ENCODE measurements at places on chromosomes 2 and 18. TPM values are rescaled to one million over a fixed set of nuclear protein-coding genes. Genes with fewer than 3 reads are reported as not detected.

DNA sequence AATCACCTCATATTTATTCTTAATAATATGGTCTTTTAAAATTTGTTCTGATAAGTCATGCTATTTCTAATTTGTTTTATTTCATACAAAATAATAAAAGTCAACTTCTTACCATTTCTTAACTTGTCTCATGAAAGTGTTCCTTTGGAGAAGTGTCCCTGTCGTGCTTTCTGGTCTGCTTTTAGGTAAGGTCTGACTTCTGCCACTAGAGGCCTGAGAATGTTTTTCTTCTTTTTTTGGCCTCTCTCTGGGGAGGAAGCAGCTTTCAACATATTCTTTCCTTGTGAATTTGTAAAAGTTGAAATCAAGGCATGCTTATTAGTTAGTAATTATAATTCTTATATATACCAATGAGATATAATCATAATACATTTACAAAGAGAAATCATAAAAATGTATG lies 39.4 kb downstream of the MAP2 start:
- H3K4me3 ChIP-seq, result no peak overlapping the region
- no peaks in the 10 kb centered on the region for H3K36me3 ChIP-seq
- no peak for DNase-seq
- H3K4me1 ChIP-seq, result peaks cover 14% of the 10 kb centered on the region
- no peak overlapping the region for H3K27ac ChIP-seq

- no peak overlapping the region for H3K4me3 ChIP-seq
- peaks cover 85% of the 10 kb centered on the region for H3K4me1 ChIP-seq
- H3K27ac ChIP-seq, result no peak overlapping the region
- H3K27me3 ChIP-seq, result no peaks in the 10 kb centered on the region
- DNase-seq, result no peak
Measured at GRCh38 chr2:168814046-168814445, 11.6 kb downstream of the NOSTRIN start.

The FHOD3 gene
- 346 TPM for total RNA-seq

GRCh38 chr2:120066800-120067547 lies 54.1 kb downstream of the EPB41L5 start:
- DNase-seq, result no peak
- H3K27ac ChIP-seq, result no peak overlapping the region
- H3K4me1 ChIP-seq, result peaks cover 16% of the 10 kb centered on the region
- H3K27me3 ChIP-seq, result no peaks in the 10 kb centered on the region
- H3K4me3 ChIP-seq, result no peak overlapping the region
- no peaks in the 10 kb centered on the region for H3K36me3 ChIP-seq

GRCh38 chr2:68351997-68352396 lies 13.1 kb upstream of the PLEK start:
- H3K27me3 ChIP-seq, result no peaks in the 10 kb centered on the region
- no peak overlapping the region for H3K4me3 ChIP-seq

DNA sequence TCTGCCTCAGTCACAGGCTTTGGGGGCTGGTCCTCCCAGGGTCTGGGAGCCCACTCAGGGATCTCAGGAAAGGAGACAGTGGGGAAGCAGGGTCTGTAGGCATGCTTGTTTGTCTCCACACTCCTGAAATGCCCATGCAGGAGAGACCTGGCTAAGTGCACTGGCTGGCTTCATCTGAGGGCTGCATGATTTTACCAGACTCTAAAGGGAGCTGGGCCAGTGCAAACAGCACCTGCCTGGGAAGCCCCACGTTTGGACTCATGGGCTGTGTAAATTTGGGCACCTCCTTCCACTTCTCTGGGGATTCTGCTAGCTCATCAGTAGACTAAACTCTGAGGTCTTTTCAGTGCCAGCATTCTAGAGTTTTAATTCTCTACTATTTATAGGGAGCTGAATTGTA lies 33.7 kb downstream of the LYPD1 start:
- no peak overlapping the region for H3K27ac ChIP-seq
- H3K27me3 ChIP-seq, result no peaks in the 10 kb centered on the region
- H3K36me3 ChIP-seq, result no peaks in the 10 kb centered on the region
- no peak overlapping the region for H3K4me3 ChIP-seq

- DNase-seq, result no peak
- no peak overlapping the region for H3K4me3 ChIP-seq
- H3K36me3 ChIP-seq, result no peaks in the 10 kb centered on the region
- no peak overlapping the region for H3K27ac ChIP-seq
Measured at GRCh38 chr18:7094427-7094826, 23.2 kb downstream of the LAMA1 start.

DNA sequence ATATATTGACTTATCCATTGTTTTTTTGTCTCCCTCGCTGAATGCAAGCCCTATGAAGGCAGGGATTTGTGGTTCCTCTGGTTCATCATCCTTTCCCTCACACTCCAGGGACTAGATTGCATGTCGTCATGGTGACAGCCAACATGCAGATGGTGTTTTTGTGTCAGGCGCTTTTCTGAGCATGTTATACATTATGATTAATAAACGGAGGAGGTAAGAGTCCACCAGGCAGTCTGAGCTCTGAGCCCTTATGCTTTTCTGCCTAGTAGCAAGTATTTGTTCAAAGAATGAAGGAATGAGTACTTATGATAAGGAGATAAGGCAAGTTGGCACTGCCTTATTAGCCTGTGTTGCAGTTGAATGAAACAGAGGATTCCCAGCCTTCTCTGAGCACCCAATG lies 181.6 kb downstream of the MGAT5 start:
- H3K36me3 ChIP-seq, result peaks cover 88% of the 10 kb centered on the region
- no peak overlapping the region for H3K4me3 ChIP-seq
- no peaks in the 10 kb centered on the region for H3K27me3 ChIP-seq
- DNase-seq, result no peak
- no peak overlapping the region for H3K27ac ChIP-seq
- peaks cover 3% of the 10 kb centered on the region for H3K4me1 ChIP-seq

DNA sequence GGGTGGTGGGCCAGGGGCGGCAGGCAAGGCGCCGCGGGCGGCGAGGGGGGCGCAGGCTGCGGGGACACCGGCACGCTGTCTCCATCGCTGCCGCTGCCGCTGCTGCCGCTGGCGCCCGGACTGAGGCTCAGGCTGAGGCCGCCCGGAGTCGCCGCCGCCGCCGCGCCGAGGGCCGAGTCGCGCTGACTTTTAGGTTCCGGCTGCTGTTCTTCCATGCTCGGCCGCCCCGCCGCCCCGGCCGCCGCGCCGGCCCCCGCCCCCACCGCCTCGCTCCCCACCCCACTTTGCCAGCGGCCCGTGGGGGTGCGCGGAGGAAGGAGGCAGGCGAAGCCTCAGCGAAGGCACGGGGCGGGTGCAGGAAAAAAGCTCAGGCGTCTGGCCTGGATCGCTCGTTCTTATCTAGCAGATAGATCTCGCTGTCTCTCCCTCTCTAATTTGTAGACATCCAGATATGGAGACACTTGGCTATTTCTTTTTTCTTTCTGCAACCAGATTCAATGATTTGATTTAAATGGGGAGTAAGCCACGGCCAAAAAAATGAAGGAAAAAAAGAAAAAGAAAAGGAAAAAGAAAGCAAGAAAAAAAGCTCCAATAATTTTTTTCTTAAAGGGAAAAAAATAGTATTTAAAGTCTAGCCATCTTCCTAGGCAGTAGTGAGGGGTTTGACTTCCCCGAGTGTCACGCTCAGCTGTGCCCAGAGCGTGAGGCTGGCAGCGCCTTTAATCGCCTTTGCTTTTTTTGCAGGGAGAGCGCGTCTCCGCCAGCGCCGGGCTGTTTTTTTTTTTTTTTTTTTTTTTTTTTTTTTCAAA lies at the start of gene EN1:
Gene EN1 (minus strand): TSS at position 696 of the 809 bp plus-strand sequence. CDS start 481 bp downstream, at position 215.
- peaks cover 52% of the 10 kb centered on the region for H3K4me1 ChIP-seq
- H3K4me3 ChIP-seq, result peak within 1 kb of the TSS; percentile 50
- H3K27ac ChIP-seq, result no peak within 1 kb of the TSS
- no peak for DNase-seq
- H3K36me3 ChIP-seq, result no peaks in the 10 kb centered on the region
